Chondrocyte (in vitro differentiated cells): ENCODE measurements at places on chromosomes 5 and 9. TPM values are rescaled to one million over a fixed set of nuclear protein-coding genes. Genes with fewer than 3 reads are reported as not detected.

Gene HAUS6
- 6.1 to 10.2 TPM (median 7.6 TPM) in 3 replicates for total RNA-seq

GRCh38 chr5:135387629-135387960 lies 11.4 kb downstream of the MACROH2A1 start:
- DNase-seq = no peak
- H3K27me3 ChIP-seq = no peaks in the 10 kb centered on the region
- no peak overlapping the region for H3K4me3 ChIP-seq
- H3K36me3 ChIP-seq = peaks cover 16% of the 10 kb centered on the region
- H3K4me1 ChIP-seq = peaks cover 80% of the 10 kb centered on the region
- H3K27ac ChIP-seq = peak overlapping the region; percentile 92

Gene KIF20A
- total RNA-seq = 5.2 to 15.9 TPM (median 14.3 TPM) in 3 replicates

Gene F2R
- 126 to 176 TPM (median 128 TPM) in 3 replicates for total RNA-seq

- H3K27me3 ChIP-seq = no peaks in the 10 kb centered on the region
- H3K4me1 ChIP-seq = peaks cover 25% of the 10 kb centered on the region
- H3K36me3 ChIP-seq = no peaks in the 10 kb centered on the region
Observed at GRCh38 chr5:96569332-96569731, 92.8 kb upstream of the CAST start.

Gene AHRR
- 9.3 to 17.3 TPM (median 13.4 TPM) in 3 replicates for total RNA-seq

GRCh38 chr5:54745599-54745998 lies 228.0 kb downstream of the SNX18 start:
- peaks cover 21% of the 10 kb centered on the region for H3K4me1 ChIP-seq
- DNase-seq = no peak
- no peaks in the 10 kb centered on the region for H3K36me3 ChIP-seq
- no peak overlapping the region for H3K4me3 ChIP-seq
- no peaks in the 10 kb centered on the region for H3K27me3 ChIP-seq

DNA sequence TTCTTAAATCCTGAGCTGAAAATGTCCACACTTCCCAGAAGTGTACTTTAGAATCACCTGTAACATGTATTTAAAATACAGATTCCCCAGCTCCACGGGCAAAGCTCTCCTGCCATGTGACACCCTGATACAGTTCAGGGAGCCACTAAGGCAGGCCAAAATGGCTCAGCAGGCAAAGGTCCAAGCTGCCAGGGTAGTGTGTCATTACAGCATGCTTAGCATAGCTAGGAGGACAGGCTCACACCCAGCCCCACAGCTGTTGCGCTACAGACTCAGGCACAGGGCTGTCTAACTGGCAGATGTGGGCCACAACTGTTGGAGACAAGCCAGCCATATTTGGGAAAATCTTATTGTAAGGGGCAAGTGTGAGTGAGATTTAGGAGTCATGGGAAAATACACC lies 73.0 kb downstream of the C9orf85 start:
- no peak for DNase-seq
- H3K4me3 ChIP-seq = no peak overlapping the region
- no peak overlapping the region for H3K27ac ChIP-seq

DNA sequence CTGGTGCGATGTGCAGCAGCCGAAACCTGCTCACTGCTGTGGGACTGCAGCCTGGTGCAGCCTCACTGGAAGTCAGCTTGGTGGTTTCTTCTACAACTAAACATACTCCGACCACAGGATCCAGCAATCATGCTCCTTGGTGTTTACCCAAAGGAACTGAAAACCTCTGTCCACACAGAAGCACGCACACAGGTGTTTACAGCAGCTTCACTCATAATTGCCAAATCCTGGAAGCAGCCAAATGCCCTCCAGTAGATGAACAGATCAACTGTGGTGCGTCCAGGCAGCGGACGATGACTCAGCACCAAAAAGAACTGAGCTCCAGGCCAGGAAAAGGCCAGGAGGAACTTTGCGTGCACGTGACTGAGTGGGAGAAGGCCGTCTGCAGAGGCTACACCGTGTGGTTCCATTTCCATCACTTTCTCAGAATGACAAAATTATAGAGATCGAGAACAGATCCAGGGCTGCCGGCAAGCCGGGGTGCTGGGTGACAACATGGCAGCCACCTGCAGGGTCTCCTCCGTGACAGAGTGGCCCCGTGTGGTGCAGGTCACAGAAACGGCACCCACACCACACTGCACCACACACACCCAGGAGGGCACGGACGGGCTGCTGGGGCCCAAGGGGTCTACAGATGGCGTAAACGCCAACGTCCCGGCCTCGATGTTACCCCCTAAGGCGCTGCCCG lies 23.1 kb upstream of the NSMF start:
- H3K27ac ChIP-seq = peak overlapping the region; percentile 19
- peaks cover 20% of the 10 kb centered on the region for H3K4me1 ChIP-seq
- H3K27me3 ChIP-seq = no peaks in the 10 kb centered on the region
- no peak overlapping the region for H3K4me3 ChIP-seq
- peaks cover 2% of the 10 kb centered on the region for H3K36me3 ChIP-seq

GRCh38 chr9:130051855-130052254 lies 1.9 kb upstream of the GPR107 start:
- DNase-seq = no peak
- no peak overlapping the region for H3K27ac ChIP-seq
- no peaks in the 10 kb centered on the region for H3K27me3 ChIP-seq

DNA sequence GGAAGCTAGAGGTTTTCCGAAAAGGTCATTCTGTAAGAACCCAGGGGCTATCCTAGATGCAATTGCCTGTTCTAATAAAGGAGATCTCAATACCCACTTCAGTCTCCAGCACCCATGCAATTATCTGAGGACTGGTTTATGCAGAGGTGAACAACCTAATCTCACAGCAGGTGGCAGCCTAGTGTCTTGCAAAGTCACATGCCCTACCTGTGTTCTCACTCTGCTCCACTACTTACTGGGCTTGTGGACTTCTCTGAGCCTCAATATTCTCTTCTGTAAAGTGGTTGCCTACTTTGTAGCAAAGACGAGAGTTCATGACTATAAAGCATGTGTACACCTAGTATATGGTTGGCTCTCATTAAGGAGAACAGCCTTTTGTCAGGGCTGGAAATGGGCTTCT lies 21.0 kb upstream of the ALDH1B1 start:
- no peak overlapping the region for H3K27ac ChIP-seq
- peaks cover 2% of the 10 kb centered on the region for H3K27me3 ChIP-seq
- no peak for DNase-seq
- H3K36me3 ChIP-seq = no peaks in the 10 kb centered on the region
- H3K4me1 ChIP-seq = peaks cover 5% of the 10 kb centered on the region

- H3K4me1 ChIP-seq = peaks cover 44% of the 10 kb centered on the region
- no peak for DNase-seq
- no peak overlapping the region for H3K27ac ChIP-seq
Observed at GRCh38 chr9:91905991-91906469, 44.0 kb downstream of the ROR2 start.

Gene GADD45G
- total RNA-seq = 1.5 to 4.6 TPM (median 3.2 TPM) in 3 replicates

DNA sequence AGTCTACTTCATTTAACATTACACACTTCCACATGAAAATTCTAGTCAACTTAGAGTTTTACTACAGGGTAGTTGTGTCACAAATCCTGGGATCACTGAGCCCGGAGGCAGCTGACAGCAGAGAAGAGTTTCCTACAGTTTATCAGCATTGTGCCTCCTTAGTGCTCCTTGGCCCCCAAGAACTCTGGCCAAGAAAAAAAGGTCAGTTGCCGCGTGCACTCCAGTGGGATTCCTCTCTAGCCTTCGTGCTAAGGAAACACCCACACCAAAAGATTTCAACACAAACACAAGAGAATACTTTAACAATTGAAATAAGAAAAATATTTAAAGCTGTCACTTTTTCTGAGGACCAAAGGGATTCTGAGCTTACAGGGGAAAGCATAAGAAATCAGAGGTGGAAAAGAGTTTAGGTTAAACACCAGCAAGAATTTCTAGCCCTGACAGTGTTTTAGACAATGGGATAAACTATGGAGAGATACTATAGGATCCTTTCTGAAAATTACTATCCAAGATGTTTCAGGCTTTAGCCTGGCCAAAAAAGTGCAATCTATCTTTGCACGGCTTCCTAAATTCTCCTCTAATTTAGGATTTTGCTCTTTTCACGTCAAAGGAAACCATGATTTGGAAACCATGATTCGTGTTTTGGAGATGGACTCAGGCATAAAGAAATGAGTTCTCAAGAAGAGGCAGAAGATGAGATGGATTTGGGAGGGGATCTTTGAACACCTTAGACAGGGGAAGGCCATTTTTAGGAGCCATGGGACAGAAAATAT lies 606.8 kb downstream of the RAB3C start:
- peaks cover 31% of the 10 kb centered on the region for H3K4me1 ChIP-seq
- H3K4me3 ChIP-seq = no peak overlapping the region
- peaks cover 2% of the 10 kb centered on the region for H3K36me3 ChIP-seq
- H3K27me3 ChIP-seq = no peaks in the 10 kb centered on the region

Gene BTNL8
- not detected in 3 replicates for total RNA-seq

DNA sequence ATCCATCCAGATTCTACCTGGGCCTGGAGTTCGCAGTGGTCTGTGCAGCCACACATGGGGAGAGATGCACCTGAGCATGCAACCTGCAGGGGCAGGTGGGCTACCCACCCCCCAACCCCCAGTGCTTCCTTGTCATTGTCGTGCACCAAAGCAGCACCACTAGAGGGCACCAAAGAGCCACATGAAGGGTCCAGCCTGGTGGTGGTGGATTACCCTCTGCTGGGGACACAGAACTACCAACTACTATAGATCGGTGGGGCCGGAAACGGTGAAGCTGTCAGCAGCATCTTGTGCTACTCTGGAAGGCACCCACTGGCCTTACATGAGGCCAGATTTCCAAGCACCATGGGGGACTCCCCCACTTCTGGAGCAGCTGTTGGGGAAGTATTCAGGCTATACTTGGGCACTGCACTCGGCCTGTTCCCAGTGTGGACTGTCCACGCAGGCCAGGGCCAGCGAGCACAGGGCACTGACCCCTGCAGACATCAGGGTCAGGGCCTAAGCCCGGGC lies 60.2 kb upstream of the TBC1D2 start:
- no peaks in the 10 kb centered on the region for H3K4me1 ChIP-seq
- DNase-seq = no peak
- H3K4me3 ChIP-seq = no peak overlapping the region
- no peak overlapping the region for H3K27ac ChIP-seq
- no peaks in the 10 kb centered on the region for H3K36me3 ChIP-seq

GRCh38 chr5:54867310-54867944 lies 118.0 kb downstream of the ESM1 start:
- H3K4me1 ChIP-seq = peaks cover 11% of the 10 kb centered on the region
- peaks cover 4% of the 10 kb centered on the region for H3K27me3 ChIP-seq
- H3K36me3 ChIP-seq = peaks cover 2% of the 10 kb centered on the region
- peak overlapping the region; percentile 29 for H3K4me3 ChIP-seq
- DNase-seq = no peak

- no peak overlapping the region for H3K27ac ChIP-seq
- H3K4me3 ChIP-seq = no peak overlapping the region
- no peaks in the 10 kb centered on the region for H3K27me3 ChIP-seq
- H3K36me3 ChIP-seq = no peaks in the 10 kb centered on the region
Observed at GRCh38 chr5:38463634-38464521, 92.6 kb downstream of the LIFR start.

DNA sequence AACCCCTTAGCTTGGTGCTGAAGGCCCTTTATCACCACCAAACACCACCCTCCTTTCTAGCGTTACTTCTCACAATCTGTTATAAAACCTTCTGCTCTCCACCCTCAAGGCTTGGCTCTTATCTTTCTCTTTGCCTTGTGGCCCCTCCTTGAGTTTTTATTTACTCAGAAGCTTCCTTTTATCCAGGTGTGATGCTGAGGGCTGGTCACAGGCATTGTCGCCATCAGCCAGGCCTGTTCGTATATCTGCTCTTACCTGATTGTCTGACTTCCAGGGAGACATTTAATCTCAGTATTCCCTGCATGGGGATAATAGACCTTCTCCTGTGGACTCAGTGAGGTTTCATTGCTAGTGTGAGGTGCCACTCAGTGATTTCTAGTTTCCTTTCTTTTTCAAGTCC lies 34.2 kb downstream of the MEGF10 start:
- peaks cover 9% of the 10 kb centered on the region for H3K4me1 ChIP-seq
- H3K4me3 ChIP-seq = no peak overlapping the region
- H3K36me3 ChIP-seq = no peaks in the 10 kb centered on the region
